Fibroblast of pulmonary artery (primary cell): ENCODE measurements at places on chromosomes 13 and 19.

DNA sequence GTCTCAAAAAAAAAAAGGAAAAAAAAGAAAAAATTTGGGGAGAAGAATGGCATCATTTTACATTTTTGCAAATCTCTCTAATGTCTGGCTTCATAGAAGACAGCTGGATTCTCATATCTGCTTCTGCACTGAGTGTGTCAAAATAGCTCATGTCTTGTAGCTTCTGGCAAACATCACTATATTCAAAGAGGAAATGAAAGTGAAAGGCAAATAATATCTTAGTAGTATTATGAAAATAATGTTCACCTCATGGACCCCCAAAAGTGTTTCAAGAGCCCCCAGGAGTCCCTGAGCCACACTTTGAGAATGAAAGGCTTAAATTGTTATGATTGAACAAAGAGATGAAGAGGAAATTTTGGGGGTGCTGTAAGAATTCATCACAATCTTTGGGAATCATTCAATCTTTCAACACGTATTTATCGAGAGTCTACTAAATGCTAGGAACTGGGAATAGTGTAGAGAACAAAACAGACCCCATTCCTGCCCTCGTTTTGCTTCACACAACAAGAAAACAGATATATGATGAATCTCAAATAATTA is 1.2 kb upstream of the SLC6A16 start:
- no peak for DNase-seq

DNA sequence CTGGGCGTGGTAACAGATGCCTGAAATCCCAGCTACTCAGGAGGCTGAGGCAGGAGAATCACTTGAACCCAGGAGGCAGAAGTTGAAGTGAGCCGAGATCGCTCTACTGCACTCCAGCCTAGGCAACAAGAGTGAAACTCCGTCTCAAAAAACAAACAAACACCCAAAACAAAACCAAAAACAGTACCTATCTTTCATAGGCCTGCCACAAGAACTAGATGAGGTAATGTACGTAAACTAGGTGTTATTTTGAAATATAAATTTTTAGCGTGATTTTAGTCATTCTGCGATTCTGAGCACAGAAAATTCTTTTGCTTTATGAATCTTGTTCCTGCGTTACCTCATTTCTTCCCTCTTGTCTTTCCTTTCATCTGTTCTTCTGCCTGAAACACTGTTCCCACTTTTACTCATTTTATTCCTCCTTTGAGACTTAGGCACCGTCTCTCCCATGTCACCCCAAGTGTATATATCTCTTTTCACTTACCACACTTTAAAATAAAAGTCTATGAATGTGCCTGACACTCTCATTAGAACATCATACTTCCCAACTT is 238.2 kb upstream of the HTR2A start:
- no peak for DNase-seq

- no peak for DNase-seq
Measured at GRCh38 chr19:5220866-5221265, 119.7 kb downstream of the PTPRS start.

DNA sequence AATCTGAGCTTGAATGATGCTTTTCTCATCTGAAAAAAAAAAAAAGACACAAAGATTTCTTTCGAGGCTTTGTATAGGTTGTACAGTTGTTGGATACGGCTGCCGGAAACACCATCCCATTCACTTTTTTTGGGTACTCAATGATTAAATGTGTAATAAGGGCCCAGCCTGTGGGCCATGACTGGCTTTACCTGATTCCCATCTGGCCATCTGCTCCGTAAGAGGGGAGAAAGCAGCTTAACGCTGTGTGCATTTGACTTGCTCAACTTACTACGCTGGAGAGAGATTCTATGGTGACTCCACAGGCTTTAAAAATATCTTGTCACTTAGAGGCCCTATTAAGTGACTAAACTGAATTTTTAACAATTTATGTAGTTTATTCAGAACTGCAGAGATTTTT is 731 bp downstream of the ZNF558 start:
- DNase-seq = no peak

DNA sequence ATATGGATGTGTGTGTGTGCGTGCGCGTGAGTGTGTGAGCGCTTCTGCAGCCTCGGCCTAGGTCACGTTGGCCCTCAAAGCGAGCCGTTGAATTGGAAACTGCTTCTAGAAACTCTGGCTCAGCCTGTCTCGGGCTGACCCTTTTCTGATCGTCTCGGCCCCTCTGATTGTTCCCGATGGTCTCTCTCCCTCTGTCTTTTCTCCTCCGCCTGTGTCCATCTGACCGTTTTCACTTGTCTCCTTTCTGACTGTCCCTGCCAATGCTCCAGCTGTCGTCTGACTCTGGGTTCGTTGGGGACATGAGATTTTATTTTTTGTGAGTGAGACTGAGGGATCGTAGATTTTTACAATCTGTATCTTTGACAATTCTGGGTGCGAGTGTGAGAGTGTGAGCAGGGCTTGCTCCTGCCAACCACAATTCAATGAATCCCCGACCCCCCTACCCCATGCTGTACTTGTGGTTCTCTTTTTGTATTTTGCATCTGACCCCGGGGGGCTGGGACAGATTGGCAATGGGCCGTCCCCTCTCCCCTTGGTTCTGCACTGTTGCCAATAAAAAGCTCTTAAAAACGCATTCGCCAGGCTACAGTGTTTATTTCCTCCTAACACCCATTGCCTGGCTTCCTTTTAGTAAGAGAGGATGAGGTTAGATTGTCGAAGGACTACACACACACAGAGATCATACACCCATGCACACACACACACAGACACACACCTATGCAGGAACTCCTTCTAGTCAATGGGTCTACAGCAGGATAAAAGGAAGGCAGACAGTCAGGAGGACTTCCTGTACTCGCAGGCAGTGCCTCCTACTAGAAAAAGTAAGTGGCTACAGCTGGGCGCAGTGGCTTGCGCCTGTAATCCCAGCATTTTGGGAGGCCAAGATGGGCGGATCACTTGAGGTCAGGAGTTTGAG is 7.1 kb downstream of the FOSB start:
- DNase-seq = peak; percentile 60

DNA sequence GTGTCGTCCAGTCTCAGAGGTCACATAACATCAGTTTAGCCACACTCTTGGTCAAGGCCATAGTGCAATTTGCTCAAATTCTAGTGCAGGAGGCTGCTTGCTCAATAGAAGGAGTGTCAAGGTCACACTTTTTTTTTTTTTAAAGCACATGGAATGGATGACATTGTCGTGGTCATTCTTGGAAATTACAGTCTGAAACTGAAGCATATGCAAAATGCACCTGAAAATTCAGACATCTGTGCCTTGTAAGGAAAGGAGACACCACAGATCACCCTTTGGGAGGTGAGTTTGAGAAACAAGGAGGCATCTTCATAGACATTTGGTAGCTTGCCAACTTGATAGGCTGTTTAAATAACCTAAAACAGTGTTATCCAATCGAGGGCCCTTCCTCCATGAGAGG is 98.3 kb upstream of the ANKRD10 start:
- DNase-seq = no peak

- peak; percentile 92 for DNase-seq
Measured at GRCh38 chr19:38247734-38248268, 8.4 kb downstream of the PPP1R14A start.

DNA sequence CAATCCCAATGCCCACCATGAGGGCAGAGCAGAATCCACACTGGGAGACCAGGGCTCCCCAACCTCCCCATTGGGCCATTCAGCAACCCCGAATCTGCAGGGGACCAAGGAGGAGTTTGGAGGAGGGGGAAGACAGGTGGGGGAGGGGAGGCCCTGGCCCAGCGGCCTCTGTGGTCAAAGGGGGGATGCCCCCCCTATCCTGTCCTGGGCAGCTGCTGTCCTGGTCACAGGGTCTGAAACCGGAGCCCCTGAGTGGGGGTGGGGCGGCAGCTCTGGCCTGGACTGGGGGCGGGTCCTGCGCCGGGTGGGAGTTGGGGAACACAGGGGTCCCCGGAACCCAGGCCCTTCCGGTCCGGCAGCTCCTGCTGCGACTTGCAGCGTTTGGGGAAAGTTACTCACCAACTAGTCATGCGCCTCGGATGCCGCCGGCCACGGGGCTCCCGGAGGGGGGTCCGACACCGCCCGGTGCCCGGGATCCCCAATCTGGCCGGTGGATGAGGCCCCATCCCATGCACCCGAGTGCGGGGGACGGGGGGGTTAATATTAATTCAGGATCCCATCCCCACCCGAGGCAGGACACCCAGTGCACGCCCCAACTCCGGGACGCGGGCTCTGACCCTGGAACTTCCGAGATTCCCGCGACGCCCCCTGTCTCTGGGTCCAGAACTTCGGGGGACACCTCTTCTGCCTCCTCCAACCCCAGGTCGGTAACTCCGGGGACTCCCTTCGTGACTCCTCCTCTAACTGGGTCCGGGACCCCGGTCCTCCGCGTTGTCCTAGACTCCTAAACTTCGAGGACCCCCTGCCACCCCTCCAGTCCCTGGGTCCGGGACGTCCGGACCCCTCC is 872 bp downstream of the HOMER3 start:
- DNase-seq = peak; percentile 33

DNA sequence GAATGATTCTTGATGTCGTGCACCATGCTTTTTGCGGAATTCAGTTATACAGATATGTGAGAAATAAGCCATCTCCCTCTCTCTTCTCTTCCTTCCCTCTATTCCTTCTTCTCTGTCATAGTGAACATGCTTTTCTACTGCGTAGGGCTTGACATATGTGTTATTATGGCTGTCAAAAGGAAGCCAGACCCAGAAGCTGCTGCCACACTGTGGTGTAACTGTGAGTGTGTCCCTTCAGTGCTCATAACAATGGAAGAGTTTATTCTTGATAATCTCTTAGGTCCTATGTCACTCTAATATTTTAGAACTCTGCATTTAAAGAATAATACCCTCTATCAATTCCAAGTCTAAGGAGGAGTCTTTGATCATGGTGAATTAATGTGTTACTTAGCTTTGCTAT is 208.9 kb upstream of the TMTC4 start:
- no peak for DNase-seq

- peak; percentile 40 for DNase-seq
Measured at GRCh38 chr13:93857126-93857525, 622.4 kb downstream of the DCT start.

DNA sequence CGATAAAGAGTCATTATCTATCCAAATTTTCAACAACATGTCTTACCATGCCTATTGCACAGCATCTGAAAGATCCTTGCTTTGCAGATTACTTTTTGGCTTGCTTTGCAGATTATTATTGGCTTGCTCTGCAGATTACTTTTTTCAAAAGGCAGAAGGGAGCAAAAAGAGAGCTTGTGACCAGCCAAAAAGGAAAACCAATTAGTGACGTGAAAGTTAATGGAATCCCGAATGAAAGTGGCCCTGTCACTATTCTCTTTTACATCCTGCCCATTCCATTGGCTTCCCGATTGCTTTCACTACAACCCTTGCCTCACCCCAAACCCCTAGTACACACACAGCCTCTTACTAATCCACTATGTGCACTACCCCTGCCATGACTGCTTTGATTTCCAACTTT is 81.3 kb downstream of the LHFPL6 start:
- no peak for DNase-seq

- DNase-seq = no peak
Measured at GRCh38 chr13:102322211-102322610, 79.6 kb downstream of the FGF14 start.

DNA sequence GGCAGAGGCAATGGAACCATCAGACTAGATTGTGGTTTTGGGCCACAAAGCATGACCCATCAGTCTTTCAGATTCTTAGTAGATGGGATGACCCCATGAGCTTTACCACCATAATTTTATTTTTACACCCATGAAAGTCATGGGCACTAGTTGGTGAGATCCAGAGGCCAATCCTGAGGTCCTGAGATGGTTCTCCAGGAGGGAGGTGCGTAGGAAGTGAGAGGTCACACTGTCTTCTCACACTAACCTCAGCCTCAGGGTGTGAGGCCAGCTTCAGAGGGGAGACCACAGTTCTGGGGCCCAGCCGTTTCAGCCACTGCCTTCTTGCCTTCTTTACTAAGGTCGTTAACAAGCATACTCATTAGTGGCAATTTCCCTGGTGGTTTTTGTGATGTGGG is 106.4 kb downstream of the AKAP11 start:
- DNase-seq = no peak

DNA sequence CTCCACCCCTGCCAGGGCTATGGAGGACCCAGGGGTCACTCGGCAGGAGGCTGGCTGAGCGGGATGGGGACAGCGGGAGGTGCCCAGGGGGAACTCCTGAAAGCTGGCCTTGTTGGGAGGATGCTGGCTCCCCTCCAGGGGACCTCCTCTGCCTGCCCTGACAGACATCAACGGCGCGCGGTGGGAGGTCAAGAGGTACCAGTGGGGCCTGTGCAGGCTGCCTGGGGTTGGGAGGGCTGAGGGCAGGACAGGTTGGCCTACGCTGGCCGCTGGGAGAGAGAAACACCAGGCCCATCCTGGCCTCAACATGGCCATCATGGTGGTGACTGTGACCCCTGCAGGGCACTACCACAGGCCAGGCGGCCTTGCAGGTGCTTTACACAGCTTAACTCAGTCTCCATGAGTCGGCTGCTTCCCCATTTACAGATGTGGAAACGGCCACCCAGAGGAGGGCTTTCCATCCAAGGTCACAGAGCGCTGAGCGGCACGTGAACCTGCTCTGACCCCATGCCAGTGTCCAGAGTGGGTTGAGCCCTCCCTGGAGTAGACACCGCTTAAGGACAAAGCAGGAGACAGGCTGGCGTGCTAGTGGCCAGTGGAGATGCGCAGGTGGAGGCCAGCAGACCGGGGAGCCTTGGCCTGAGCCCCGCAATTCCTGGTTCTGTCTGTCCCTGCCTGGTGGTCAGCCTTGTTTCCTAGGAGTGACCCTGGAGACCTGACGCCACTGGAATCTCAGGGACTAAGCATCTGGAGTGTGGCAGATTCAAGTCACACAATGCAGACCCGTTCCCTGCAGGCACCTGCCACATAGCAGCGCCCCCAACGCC is 27.6 kb downstream of the CEBPG start:
- DNase-seq = no peak

DNA sequence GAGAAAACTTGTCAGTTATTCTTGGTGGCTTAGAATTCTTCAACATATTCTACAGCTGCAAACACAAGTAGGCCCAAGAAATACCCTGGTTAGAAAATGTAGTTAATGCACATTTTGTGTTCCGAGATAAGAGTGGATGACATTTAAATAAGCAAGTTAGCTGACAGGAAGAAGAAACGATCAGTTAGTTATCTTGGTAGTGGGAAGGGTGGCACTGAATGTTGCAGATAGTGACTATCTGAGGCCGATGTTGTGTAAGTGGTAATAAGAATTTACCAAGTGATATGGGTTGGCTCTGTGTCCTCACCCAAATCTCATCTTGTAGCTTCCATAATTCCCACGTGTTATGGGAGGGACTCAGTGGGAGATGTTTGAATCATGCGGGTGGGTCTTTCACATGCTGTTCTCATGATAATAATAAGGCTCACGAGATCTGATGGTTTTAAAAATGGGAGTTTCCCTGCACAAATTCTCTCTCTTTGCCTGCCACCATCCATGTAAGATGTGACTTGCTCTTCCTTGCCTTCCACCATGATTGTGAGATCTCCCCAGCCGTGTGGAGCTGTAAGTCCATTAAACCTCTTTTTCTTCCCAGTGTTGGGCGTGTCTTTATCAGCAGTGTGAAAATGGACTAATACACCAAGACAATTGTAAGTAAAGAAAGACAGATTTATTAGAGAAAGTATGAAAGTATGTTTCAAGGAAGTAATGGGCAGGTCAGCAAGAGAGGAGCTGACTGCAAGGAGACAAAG is 10.9 kb upstream of the AKAP11 start:
- no peak for DNase-seq
